Naive thymus-derived CD8-positive, alpha-beta T cell (primary cell): ENCODE measurements at places on chromosomes 11 and 22. TPM values are rescaled to one million over a fixed set of nuclear protein-coding genes. Genes with fewer than 3 reads are reported as not detected.
A peak's percentile ranks its signal among the peaks of the same experiment; 100 is the strongest.

DNA sequence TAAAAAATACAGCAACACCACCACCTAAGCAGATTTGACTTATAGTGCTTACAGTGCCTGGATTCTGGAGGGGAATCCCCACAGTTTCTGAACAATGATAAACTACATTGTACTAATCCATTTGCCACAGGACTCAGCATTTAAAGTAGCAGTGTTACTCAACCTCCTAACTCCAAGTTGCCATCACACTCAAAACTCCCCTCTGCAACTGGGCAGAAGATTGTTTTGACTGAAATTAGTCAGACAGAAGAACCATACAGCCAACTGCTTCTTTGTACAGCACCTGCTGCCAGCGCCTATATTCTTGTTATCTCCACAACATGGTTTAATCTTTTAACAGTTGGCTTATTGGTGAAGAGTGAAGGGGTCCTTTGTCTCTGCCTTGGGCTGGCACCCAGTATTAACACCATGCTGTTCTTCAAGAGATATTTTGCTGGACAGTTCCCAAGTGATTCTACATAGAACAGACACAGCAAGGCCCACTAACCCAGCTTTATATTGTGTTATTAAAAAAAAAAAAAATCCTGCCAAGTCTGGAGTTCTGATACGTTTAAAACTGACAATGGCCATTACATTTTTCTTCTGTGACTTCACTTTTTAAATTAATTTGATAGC, 273.2 kb downstream of the DCDC1 start:
- DNase-seq: no peak

- no peak for DNase-seq
Measured at GRCh38 chr11:122733318-122733717, 77.8 kb downstream of the UBASH3B start.

GRCh38 chr11:59755701-59756557, 753 bp downstream of the STX3 start:
- DNase-seq: peak; percentile 46

- DNase-seq: no peak
Measured at GRCh38 chr22:37647928-37648327, 8.5 kb downstream of the SH3BP1 start.

DNA sequence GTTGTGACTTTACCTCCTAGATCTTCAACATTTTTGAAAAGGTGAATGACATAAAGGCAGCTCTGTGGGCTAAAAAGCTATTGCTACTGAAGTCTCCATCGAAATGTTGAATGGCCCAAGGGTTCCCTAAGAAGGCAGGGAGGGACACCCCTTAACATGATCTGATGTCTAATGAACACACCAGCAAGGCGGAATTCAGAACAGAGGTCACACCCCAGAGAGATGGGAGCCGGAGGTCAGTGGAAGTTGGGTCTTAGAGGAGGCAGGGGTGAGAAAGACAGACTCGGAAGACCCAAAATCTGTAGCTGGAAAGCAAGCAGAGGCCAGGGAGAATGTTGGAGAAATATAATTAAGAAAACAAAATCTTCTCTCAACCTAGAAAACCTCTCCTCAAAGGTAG, 79.0 kb downstream of the TRIM29 start:
- no peak for DNase-seq

DNA sequence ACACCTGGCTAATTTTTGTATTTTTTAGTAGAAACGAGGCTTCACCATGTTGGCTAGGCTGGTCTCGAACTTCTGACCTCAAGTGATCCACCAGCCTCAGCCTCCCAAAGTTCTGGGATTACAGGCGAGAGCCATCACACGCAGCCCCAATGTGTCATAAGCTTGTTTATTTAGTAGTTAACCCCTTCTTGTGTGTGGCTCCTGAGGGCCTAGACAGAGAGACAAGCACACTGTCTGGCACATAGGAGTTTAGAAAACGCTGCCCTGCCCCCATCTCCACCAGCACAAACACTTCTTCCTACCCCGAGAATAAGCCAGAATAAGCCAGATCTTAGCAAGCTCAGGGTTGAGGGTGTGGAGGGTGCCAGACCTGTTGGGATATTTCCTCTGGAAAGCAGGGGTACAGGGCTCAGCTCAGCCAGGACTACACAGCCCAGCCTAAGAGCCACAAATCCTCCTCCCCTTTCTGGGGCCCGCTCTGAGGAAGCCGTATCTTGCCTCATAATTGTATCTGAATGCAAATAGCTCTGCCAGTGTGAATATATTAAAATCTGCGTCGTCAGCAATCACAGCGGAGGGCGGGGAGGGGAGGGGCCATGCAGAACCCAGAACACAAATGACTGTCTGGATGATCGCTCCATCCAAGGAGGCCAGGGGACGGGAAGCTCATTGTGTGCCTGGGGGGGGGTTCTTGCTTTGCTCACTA, 247.3 kb downstream of the MN1 start:
- DNase-seq: no peak

- DNase-seq: no peak
Measured at GRCh38 chr11:72426758-72427157, 7.6 kb downstream of the CLPB start.

- DNase-seq: no peak
Measured at GRCh38 chr11:617912-618682, 2.3 kb upstream of the IRF7 start.

DNA sequence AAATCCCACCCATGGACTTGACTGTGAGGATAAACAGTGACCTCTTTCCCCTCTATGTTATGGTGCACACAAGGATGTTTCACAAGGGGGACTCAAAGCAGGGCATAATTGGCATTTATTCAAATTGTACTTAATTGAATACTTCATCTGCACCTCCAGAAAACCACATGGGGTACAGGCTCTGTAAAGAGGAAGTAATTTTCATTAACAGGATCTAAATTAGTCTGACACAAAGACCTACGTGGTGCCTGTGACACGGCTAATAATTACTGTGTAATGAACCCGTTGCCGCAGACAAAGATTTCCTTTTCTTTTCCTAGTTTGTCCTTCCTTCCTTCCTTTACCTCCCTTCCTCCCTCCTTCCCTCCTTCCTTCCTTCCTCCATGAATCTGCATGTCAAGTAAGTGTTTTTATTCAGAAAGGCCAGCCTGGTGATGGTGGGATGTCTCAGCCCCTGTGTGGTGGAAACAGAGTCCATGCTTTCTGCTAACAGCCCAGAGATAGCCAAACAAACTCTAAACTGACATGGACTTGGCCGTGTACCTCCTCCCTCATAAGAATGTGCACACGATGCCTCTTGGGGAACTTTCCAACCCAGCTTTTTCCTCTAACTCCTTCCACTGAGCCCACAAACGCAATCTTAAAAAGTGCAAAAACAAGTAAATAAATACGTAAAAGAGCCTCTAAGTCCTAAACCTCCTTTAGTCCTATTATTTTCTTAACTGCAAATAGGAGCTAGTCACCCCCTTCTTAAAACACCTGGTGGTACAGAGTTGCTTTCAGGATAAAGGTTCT, 118.8 kb downstream of the INSC start:
- DNase-seq: no peak

DNA sequence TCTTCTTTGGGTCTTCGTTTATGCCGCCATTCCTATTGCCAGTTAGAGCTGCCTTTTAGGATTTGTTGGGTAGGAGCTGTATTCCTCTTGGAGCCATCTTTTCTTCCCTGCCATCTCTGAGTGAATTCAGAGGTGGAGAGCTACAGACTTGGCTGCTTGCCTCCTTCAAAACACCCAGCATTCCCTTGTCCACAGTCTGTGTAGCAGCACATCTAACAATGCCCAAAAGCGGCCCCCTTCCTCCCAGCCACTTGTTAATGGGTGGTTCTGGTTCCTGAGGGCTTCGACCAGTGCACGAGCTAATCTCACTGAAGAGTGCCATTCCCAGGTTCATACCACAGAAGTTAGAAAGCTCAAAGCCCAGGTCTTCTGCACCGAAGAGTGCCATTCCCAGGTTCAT, 37.7 kb downstream of the MARK2 start:
- no peak for DNase-seq

- peak; percentile 48 for DNase-seq
Measured at GRCh38 chr11:6655020-6655789, 404 bp downstream of the DCHS1 start.

DNA sequence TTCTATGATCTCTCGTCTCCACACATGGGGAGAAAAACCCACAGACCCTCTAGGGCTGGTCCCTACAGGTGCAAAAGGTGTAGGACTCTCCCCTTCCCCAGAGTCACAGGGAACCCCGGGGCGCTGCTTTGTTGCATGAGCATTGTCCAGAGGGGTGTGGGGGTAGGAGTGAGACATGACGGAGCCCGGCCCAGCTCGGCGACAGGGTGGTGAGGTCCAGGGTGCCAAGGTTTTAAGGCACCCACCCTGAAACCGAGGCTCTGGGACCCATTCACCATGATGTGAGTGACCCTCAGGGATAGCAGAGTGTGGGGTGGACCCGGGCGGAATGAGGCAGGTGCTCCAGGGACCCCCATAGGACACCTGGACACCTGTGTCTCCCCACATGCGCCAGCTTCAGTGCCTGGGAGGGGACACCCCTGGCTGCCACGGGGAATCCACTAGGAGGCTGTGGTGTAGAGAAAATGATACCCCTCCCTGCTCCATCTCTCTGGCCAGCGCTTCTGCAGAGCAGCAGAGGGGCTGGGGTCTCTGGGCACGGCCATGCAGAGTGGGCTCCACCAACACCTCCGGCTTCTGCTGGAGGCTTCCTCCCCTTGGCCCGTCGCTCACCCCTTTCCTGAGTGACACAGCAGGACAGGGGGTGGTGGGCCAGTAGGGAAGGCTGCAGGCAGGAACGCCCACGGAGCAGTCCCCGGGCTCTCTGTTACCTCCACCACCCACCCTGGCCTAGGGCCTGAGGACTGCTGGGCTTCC, 15.2 kb downstream of the KRTAP5-5 start:
- DNase-seq: no peak

- no peak for DNase-seq
Measured at GRCh38 chr11:42271306-42271705, 811.9 kb upstream of the LRRC4C start.

DNA sequence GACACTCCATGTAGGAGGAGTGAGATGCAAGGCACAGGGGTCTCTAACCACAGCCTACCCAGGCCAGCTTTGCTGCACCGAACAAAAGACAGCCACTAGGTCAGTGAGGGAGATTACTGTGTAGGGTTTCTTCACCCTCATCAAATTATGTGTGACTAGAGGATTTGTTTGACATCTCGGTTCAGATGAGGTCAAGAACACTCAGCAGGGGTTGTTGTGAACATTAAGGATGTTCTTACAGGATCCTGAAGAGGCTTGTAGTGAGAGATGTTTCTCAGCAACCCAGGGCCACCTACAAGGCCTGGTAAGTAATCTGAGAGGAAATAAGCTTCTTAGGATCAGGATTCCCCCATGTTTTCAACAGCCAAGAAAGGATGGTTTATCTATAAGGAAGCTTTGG, 202.1 kb downstream of the NXPE2 start:
- no peak for DNase-seq

- DNase-seq: no peak
Measured at GRCh38 chr22:49692499-49693225, 135.0 kb downstream of the BRD1 start.

GRCh38 chr11:35479731-35480130, 45.7 kb downstream of the PAMR1 start:
- no peak for DNase-seq

DNA sequence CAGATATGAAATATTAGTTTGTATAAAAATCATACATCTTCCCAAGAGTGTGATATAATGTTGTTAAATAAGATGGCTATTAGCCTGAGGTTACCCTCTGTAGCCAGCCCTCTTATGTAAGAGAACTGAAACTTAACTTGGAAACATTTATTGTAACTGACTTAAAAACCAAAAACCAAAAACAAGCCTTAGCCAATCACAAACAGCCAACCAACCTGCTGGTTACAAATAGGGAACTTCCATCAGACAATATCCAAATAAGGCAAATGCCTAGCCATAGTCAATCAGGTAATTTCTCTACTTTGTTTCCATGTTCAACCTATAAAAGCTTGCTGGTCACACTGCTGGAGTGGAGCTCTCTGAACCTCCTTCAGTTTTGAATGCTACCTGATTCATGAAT, 14.1 kb downstream of the KBTBD3 start:
- no peak for DNase-seq

DNA sequence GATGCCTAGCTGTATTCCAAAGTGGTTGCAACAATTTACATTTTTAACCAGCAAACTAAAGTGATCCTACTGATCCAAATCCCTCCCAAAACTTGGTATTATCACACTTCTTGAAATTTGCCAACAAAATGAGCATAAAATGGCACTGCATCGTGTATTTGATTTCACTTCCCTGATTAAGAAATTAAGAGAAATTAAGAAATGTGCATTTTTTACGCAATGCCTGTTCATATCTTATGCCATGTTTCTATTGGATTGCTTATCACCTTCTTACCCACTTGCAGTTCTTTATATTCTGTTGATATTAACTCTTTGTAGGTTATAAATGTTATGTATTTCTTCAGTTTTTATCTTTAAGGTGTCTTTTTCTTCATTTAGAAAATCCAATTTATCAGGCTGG, 80.6 kb downstream of the DENND5A start:
- no peak for DNase-seq

DNA sequence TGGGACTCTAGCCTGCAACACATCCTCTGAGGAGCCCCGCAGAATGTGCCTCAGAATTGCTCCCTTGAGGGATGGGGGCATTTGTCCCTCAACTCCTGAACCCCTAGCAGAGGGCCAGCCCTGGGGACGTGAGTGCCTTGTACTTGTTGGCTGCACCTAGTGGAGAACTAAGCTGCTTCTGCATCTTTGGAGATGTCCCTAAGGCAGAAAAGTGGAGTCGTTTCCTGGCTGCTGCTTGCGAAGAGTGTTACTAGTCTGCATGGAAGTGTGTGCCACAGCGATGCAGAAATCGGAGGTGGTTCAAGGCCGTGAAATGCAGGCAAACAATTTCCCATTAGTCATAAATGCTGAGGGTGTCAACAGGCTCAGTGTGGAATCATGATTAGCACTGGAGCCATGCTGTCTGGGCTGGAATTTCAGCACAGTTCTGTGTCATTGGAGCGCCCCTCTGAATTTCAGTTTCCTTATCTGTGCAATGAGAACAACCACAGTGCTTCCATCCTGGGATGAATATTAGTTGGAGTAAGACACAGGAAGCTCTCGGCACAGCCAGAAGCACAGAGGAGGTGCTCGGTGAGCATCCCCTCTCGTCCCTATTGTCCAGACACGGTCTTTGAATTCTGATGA, 56.5 kb downstream of the MIAT start:
- DNase-seq: no peak

- no peak for DNase-seq
Measured at GRCh38 chr11:47162426-47162825, 14.3 kb downstream of the ARFGAP2 start.

DNA sequence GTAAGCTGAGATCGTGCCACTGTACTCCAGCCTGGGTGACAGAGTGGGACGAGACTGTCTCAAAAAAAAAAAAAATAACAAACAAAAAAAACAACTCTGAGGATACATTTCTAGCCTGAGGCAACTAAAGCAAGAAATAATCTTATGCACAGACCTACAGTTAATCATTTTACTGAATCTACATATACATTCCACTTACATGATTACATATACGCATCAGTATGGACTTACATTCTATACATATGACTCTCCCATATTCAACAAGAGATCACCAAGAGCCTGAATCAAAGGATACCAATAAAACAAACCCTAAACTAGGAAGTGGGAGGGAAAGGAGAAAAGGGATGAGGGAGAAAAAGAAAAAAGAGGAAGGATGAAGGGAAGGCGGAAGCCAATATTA, 1.1 kb downstream of the ALG8 start:
- DNase-seq: no peak

CCDC73 gene
- total RNA-seq: not detected

DCUN1D5 gene
- total RNA-seq: 16.6 TPM

INPPL1 gene
- 162 TPM for total RNA-seq

ZBTB16 gene
- total RNA-seq: 2.5 TPM

MS4A12 gene
- total RNA-seq: not detected

SCUBE2 gene
- 0.96 TPM for total RNA-seq

GPR83 gene
- total RNA-seq: 0.29 TPM

RBFOX2 gene
- 0.99 TPM for total RNA-seq
